Left colon (tissue), 2 donors: ENCODE measurements at places on chromosomes 5 and 9. TPM values are rescaled to one million over a fixed set of nuclear protein-coding genes. Genes with fewer than 3 reads are reported as not detected.
A peak's percentile ranks its signal among the peaks of the same experiment; 100 is the strongest.

- no peak for DNase-seq
Measured at GRCh38 chr9:17864951-17865350, 286.1 kb downstream of the SH3GL2 start.

GRCh38 chr5:5666369-5666768, 243.9 kb downstream of the ICE1 start:
- DNase-seq = no peak

GRCh38 chr9:71036501-71036900, 84.9 kb downstream of the TRPM3 start:
- no peak for DNase-seq

- no peak for DNase-seq
Measured at GRCh38 chr9:37251452-37251851, 131.1 kb downstream of the ZCCHC7 start.

- DNase-seq = no peak
Measured at GRCh38 chr9:117549444-117549843, 134.6 kb upstream of the ASTN2 start.

GRCh38 chr9:98378206-98378780, 122.8 kb upstream of the TBC1D2 start:
- DNase-seq = no peak

- no peak for DNase-seq
Measured at GRCh38 chr9:136482046-136482792, 621 bp downstream of the SEC16A start.

- no peak for DNase-seq
Measured at GRCh38 chr5:38445374-38446028, 110.9 kb downstream of the LIFR start.

GRCh38 chr9:136210276-136210675, 5.3 kb upstream of the LHX3 start:
- no peak for DNase-seq

DNA sequence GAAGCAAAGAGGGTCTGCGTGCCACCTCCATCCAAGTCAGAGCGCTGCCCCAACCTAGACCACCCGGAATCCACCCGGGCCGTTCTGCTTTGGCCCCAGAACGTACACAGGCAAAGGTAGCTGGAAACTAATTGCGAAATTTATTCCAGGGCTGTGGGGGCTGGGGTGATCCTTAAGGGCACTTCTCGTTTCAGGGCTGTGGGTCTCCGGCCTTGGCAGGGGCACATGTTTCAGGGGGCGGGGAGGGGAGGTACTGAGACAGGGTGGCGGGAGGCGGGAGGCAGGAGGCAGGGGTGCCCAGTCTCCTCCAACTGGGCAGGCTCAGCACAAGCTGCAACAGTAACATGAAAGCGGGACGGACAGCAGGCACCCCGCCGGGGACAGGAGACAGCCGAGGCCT, 26.1 kb downstream of the NR5A1 start:
- DNase-seq = no peak

DNA sequence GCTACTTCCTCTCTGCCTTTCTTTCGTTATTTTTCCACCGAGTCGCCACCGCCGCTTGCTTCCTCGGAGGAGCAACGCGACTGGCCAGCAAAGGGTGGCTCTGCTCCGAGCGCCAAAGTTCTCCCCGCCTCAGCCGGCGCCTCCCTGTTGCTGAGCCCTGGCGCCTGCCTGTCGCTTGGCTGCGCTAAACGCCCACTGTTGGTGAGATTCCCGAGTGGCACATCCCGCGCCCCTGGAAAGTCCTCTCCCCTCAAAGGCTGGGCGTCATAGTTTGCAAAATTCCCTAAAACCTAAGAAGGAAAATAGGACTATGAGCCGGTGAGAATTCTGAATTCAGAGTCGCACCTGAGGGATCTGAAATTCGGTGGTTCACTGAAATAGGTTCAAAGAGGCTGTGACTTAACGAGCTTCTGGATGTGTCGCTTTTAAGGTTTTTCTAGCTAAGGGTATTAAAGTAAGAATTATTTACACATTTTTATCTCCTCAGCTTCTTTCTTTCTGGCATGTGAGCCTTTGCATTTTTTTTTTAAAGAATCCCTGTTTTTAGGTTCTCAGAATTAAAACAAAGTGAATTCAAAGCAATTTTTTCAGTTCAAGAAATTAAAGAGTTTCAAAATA, at the start of gene GRIN3A:
Gene GRIN3A, minus strand, starts transcription at position 82 of the 618 bp plus-strand sequence. CDS start 668 bp downstream, outside the sequence.
- no peak for DNase-seq

- no peak for DNase-seq
Measured at GRCh38 chr5:95907067-95907705, 54.5 kb downstream of the ELL2 start.

DNA sequence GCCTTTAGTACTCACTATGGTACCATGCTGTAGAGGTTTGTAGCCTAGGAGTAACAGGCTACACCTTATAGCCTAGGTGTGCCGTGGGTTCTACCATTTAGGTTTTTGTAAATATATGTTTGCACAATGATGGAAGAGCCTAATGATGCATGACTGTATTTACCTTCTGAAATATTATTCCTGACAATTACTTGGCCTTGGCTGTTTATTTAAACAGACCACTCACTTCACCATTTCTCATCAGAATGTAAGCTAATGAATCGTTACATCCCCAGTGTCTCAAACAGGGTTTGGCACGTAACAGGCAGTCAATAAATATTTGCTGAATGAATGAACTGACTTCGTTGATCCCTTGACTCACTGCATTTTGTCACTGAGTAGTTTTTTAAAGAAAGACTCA, 93.1 kb downstream of the MED27 start:
- DNase-seq = no peak

- DNase-seq = no peak
Measured at GRCh38 chr9:122076117-122076516, 17.0 kb downstream of the TTLL11 start.

DNA sequence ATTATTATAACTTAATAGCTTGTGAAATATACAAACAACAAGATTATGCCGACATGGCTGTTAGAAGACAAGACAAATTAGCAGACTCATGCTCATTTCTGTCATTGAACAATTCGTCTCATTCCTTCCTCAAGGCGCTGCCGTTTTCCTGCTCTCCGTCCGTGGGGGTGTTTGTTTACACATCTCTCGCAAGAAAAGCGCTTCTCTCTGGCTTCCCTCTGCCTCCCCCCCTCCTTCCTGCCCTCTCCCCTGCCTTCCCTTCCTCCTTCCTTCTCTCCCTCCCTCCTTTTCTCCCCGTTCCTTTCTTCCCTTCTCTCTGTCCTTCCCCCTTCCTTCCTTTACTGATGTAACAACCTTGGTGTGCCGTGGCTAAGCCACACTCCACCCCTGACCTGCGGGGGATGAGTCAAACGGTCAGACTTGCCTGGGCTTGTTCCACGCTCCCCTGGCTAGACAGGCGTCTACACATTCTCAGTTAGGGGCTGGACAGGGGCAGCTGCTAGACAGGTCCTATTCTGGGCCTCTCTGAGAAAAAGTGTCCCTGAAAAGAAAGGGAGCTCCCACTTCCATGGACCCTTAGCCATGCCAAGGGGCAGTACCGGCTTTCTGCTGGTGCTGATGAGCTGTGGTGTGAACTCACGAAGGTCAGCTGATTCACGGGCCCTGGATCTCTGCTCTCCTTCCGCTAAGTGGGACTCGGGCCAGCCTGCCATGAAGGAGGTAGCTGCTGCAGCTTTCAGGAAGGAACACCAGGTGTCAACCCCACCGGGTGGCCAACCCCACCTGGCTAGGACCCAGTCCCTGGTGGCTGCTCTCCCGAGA, 32.0 kb upstream of the SPTLC1 start:
- no peak for DNase-seq

DNA sequence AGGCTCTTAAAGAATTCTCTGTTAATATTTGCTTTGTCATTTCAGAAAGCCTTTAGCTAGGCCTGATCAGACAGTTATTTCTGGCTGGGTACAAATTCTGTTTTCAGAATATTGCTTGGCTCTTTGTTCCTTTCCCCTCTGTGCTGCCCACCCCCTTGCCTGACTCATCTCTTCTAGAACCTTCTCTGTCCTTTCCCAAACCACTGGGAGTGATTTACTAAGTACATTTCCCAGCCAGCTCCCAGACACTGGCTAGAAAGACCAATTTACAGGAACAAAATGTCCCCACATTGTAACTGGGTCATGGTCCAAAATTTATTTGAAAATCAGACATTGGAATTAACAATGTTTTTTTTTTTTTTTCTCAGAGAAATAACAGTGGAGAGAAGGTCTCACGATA, 133.1 kb upstream of the MAP1B start:
- no peak for DNase-seq

- no peak for DNase-seq
Measured at GRCh38 chr5:69242215-69242927, 7.7 kb downstream of the CDK7 start.

GRCh38 chr5:174259696-174260420, 214.4 kb downstream of the NSG2 start:
- DNase-seq = no peak

DNA sequence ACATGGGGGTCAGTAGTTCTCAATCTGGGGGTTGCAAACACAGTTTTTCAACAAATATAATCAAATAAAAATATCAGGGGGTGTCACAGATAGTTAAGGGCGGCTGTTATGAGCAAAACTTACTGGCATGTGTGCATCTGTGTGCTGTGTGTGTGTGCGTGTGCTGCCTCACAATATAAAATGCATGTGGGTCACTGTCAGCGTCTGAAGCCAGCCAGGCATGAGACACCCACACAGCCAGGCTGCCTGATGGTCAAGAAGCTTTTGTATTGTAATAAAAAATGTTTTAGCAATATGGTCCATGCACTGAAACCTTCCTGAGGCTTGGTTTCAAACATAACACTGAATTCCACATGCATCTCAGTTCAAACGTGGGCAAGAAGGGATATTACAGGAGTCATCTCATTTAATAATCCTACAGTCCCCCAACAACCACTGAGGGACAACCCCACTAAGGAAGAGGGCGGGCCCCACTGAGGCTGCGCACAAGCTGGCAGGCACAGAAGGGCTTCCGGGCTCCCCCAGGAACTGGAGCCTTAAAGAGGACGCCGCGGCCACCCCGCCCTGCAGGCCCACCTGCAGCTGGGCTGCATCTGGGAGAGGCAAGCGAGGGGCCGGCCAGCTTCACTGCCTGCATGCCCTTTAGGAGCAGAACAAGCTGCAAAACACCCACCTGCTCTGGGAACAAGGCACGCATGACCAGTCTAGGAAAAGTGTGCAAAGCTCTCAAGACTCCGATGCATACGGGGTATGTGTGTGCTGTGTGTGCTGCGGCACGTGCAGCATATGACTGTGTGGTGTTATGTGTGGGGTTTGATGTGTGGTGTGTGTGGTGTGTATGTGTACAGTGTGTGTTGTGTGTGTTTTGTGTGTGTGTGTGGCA, 14.1 kb downstream of the SEMA4D start:
- no peak for DNase-seq

DNA sequence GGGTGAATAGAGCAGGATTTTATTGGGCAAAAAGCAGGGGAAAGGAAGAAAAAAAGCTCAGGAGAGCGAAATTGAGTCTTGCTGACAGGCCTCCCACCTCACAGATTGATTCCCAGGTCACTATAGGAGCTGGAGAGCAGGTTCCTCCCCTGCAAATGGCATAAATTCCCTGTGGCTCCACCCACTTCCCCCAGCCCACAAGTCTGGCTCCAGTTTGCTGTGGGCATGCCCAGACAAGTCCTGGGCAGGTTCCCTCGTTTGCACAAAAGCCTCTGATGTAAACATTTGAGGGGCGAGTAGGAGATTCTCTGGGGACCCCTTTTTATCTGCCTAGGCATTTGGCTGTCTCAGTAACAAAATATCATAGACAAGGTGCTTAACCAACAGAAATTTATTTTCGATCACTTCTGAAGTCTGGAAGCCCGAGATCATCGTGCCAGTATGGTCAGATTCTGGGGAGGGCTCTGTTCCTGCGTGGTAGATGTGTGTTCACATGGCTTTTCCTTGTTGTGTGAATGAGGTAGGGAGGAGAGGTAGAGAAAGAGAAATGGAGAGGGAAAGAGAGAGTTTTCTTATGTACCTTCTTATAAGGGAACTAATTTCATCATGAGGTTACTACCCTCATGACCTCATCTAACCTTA, 614.5 kb downstream of the MAT2B start:
- no peak for DNase-seq

DNA sequence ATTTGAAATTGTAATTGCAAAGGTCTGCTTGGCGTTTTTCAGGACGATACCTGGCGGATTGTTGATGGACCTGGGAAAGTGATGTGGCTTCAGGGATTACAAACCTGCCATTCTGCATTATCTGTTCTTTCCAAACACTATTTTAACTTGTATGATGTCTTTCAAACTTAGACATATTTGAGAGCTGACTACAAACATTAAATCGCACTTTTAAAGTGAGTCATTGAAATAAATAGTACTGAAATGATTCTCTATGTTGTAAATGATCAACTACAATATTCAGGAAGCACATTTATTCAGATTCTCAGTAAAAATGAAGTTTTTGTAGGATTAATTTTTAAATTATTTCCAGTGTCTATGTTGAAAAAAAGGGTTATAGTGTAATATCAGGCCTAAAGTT, 32.3 kb upstream of the TMEM171 start:
- no peak for DNase-seq

- DNase-seq = peak; percentile 26
Measured at GRCh38 chr9:93304574-93305496, 120.9 kb downstream of the WNK2 start.

DNA sequence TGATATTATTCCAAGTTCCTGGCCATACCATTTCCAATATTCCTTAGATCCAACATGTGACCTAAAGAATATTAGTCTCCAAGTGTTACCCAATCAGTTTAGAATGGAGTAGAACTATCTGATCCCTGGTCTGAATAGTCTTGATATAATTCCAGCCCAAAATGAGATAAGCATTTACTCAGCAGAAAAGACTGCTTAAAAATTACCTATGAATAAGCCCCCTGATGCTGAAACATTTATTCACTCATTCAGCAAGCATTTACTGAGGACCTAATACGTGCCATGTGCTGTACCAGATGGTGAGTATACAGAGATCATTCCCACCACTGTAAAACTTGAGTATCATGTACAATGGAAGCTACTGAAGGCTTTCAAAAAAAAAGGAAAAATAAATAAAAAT, 157.0 kb downstream of the FAM114A2 start:
- no peak for DNase-seq

- no peak for DNase-seq
Measured at GRCh38 chr9:136039488-136039887, 55.6 kb downstream of the NACC2 start.

DNA sequence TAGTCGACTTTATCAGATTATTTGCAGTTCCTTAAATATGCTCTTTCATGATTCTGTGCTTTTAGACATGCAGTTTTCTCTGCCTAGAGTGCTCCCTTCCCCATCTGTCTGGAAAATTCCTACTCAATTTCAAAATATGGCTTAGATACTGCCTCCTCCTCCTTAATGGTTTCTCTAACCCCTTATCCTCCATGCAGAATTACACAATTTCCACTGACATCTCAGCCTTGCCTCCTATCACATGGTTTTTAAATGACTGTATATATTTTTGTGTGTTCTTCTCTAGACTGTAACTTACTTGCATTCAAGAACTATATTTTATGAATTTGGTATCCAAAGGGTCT, 85.2 kb downstream of the SLC44A1 start:
- DNase-seq = no peak

SMC2 gene
- 10.0 TPM for total RNA-seq

ANXA2R gene
- 1.3 TPM for total RNA-seq

RASGEF1C gene
- total RNA-seq = not detected

FSD1L gene
- 3.8 TPM for total RNA-seq

BASP1 gene
- total RNA-seq = 5.0 TPM

PCDHGA5 gene
- 0.70 TPM for total RNA-seq

TMEM267 gene
- 11.8 TPM for total RNA-seq

PCDHB9 gene
- 0.61 TPM for total RNA-seq

SEMA6A gene
- 100 TPM for total RNA-seq

EGFLAM gene
- total RNA-seq = 0.78 TPM

CDX1 gene
- 323 TPM for total RNA-seq

NUTM2G gene
- total RNA-seq = not detected

IRGM gene
- total RNA-seq = not detected
